Inflammatory macrophage (primary cell): ENCODE measurements at places on chromosomes 13 and 19.
A peak's percentile ranks its signal among the peaks of the same experiment; 100 is the strongest.

- DNase-seq, result no peak
These were observed 36.1 kb upstream of the DCUN1D2 start for GRCh38 chr13:113526466-113527220.

DNA sequence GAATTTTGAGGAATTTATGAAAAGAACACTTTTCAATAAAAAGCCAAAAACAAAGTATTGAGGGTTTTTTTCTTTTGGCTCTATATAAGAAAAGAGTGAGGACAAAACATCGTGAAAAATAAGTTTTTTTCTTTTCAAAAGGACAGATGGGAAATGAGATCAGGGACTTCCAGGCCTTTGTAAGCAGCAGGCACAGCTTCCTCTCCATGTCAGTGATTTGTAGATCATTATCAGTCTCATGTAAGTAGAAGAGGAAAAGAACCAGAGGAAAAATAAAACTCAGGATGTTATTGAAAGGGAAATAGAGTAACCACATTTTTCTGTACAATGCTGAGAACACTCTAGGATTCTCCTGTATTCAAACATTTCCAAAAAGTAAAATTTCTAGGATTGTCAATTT is 29.9 kb downstream of the DOCK9 start:
- no peak for DNase-seq

DNA sequence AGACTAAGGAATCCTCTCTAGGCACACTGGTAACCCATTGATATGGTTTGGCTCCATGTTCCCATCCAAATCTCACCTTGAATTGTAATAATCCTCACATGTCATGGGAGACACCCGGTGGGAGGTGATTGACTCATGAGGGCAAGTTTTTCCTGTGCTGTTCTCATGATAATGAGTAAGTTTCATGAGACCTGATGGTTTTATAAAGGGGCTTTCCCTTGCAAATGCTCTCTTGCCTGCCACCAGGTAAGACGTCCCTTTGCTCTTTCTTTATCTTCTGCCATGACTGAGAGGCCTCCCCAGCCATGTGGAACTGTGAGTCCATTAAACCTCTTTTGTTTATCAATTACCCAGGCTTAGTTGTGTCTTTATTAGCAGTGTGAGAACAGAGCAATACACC is 81.4 kb upstream of the GPC6 start:
- DNase-seq, result no peak

DNA sequence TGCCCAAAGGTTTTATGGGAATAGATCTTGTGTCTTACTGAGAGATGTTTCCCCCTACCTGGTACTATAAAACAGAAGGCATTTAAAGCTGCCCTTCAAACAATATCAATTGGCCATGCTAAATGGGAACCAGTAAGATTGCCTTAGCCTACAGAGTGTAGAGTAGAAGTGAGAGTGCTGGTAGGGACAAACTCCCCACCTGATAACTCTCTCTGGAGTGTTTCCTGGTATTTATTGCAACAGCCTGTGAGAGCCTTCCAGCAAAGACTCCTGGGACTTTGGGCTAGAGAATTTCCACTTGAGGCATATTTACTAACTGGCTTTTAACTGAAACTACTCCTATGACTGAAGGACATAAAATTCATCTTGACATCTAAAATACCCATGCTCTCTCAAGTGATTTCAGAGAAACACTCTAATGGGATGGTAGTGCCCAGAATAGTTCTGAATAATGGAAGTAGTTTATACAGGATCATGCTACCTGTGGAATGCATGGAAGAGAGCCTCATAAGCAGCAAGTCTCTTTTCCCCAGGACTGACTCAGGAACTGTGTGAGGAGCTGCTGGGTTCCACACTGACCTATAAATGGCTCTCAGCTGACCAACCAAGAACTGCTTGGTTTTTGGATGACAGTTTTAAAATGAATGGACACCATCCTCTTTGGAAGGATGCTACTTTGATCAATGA is 132.7 kb upstream of the SLITRK5 start:
- no peak for DNase-seq

- no peak for DNase-seq
These were observed 14.1 kb downstream of the UBAC2 start for GRCh38 chr13:99214731-99215130.

GRCh38 chr13:112885782-112886268 is 83.2 kb upstream of the MCF2L start:
- peak; percentile 46 for DNase-seq

GRCh38 chr19:14401468-14402195 is 17.5 kb downstream of the DDX39A start:
- no peak for DNase-seq

DNA sequence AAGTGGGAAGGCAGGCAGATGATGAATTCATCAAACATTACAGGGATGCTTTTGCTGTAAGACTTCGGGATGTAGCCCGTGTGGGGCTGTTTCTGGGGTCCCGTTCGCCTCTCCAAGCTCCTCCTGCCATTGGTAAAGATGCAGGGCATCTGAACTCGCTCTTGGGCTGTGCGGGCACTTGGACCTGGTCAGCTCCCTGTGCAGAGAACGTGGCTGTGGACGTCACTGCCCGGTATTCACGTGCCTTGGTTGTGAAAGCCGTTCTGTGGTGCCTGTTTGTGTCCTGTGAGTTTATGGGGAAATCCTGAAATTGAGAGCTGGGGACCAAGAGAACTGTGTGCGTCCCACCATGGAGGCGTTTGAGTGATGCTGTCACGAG is 5.4 kb downstream of the TFDP1 start:
- DNase-seq, result no peak

DNA sequence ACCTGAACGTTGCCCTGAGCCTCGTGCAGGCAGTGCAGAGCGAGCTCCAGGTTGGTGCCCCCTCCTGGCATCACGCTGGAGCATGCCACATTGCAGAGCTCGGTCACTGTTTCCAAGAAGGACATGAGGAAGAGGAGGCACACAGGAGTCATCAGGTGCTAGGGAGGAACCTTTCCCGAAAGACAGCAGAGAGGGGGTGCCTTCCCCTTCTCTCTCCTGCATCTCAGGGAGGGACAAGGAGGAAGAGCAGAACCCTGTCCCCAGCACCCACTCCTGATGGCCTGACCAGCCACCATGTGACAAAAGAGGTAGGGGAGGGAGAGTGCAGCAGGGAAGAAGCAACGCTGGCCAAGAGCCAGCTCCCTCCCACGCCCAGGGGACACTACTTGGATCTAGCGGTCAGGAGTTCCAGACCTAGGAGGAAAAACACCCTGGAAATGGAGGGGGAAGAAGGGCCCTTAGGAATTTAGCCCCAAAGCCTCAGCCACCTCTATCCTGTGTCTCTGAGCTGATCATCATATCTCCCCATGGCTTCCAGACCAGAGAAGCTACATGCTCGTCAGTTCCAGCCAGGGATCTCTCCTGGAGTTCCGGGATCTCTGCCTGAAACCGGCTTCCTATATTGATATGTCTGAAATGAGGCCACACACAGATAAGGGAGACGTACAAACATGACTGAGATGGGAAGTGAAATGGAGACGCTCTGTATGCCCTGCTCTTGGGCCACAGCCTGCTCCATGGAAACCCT is 17.0 kb upstream of the NAPA start:
- peak; percentile 25 for DNase-seq

DNA sequence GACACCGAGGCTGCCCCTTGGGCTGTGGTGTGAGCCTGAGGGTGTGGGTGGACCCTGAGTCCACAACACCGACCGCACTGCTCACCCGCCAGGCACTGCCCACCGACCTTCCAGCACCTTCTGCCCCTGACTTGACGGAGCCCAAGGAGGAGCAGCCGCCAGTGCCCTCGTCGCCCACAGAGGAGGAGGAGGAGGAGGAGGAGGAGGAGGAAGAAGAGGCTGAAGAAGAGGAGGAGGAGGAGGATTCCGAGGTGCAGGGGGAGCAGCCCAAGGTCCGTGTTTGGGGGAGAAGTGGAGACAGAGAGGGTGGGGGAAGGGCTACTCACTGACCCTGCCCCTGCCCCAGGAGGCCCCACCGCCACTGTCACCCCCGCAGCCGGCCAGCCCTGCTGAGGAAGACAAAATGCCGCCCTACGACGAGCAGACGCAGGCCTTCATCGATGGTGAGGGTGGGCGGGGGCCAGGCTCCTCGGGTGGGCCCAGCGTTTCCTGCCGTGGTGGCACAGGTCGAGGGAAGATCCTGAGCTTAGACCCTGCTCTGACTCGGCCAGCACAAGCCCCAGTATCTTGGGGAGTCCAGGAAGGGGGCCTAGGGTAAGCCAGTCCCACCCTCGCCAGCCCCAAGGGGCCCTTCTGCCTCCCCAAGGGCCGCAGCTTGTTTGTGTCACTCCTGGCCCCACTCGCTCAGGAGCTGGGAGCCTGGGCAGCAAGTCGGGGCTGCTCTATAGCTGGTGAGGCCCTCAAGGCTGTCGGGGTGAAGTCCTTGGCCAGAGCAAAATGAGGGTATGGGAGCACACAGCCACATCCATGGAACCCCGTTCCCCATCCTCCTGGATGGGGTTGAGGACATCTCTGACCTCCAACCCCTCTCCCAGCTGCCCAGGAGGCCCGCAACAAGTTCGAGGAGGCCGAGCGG is 12.2 kb downstream of the PRKCSH start:
- DNase-seq, result no peak

GRCh38 chr19:50242581-50242980 is 39.2 kb downstream of the MYH14 start:
- DNase-seq, result no peak

GRCh38 chr19:19677579-19677978 is 8.9 kb downstream of the ZNF101 start:
- DNase-seq, result no peak

DNA sequence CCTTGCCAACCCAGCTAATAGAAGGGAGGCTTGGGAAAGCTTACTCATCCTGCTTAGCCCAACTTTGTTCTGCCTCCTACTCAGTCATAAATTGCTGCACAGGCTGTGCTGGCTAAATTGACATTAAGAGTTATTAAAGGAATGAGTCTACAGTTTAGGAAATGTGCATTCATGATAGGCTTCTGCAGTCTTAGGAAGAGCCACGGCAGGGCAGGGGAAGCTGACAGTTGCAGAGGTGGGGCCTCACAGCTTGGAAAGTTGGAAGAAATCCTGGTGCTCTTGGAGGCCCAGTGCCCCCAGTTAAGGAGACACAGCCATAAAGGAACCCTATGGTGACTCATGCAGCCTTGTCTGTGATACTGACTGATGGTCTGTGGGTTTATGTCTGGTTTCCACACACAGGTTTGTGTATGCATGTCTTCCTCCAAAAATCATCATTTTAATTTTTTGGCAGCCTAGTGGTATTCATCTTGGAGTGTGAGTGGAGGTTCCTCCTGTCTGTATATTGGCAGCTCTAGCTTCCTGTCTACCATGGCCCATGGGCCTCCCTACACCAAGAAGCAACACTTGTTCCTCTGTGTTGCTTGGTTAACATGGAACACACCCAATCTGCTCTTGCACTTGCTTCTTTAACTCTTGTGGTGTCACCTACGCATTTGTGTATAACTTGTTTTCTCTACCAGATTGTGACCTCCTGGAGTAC is 135.0 kb upstream of the KL start:
- DNase-seq, result no peak

DNA sequence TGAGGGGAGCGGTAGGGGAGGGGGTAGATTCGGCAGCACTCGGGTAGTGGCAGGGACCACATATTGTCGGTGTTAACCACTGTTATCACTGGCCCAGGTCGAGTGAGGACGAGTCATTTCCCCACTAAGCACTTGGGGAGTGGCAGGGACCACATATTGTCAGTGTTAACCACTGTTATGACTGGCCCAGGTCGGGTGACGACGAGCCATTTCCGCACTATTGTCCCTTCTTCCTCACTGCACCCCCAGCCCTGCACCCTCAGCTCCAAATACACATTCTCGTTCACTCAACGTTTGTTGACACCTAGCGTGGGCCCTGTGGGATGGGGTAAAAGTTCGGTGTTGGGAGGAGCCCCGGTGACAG is 467 bp upstream of the CLN5 start:
- peak; percentile 8 for DNase-seq

GRCh38 chr13:40793339-40793738 is 3.9 kb downstream of the SLC25A15 start:
- no peak for DNase-seq

DNA sequence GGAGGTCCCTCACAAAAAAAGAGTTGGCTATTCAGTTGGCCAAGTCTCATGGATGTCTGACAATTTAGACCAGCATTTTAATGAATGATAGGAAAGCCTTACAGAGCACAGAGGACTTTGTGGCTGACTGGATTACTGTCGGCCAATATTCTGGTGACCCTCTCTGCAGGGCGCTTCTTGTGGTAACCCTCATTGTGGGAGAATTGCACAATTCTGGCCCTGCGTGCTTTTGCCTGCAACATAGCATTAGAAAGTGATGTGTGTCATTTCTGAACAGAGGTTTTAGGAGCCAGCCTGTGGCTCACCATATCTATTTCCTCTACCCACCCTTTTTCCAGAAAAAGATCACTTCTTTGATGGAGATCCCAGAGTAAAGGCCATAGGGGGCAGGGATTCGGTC is 71.4 kb downstream of the EFNB2 start:
- DNase-seq, result no peak

GRCh38 chr13:97945792-97946419 is 7.6 kb upstream of the IPO5 start:
- no peak for DNase-seq

- DNase-seq, result peak; percentile 37
These were observed 41.9 kb downstream of the CARS2 start for GRCh38 chr13:110664041-110664440.

DNA sequence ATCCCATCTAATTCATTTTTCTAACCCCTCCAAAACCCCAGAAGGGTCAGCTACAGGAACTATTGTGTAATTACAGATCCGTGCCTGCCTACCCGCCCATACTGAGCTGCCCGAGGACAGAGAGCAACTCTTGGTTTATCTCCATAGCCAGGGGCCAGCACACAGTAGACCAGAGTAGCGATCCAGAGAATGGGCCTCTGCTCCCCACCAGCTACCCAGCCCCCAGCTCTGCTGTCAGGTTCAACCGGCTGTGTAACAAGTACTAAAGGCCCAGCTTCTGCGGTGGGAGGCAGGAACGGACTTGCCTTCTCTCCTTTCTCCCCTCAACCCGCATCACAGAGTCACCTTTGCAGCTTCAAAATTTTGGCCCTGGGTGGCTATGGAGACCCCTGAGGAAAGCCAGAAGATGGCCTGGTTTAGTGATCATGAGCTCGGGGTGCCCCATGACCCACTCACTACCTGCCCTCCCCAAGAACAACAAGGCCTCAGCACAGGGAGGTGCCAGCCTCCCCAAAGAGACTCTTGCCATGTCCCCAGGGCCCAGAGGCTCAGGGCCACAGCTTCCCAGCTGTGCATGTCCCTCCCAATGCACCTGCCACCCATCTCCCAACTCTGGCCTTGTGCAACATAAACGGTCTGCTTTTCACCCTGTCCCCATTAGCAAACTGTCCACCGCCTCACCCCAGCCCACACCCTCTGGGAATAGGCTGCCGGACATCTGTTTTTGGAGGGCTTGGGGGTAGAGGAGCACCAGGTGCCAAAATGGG is 5.7 kb downstream of the CALM3 start:
- peak; percentile 1 for DNase-seq

DNA sequence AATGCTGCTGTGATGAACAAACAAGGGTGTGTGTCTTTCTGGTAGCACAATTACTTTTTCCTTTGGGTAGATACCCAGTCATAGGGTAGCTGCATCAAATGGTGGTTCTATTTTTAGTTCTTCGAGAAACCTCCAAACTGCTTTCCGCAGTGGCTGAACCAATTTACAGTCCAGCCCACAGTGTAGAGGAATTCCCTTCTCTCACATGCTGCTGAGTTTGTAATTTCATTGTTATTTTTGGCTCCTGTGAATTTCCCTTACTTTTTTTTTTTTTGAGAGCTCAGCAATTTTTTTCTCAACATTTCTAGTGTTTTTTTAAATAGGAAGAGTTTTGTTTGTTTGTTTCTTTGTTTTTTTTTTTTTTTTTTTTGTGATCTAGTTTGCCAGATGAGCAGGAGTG is 37.5 kb upstream of the ADGRE1 start:
- DNase-seq, result peak; percentile 21

- peak; percentile 11 for DNase-seq
These were observed 11.2 kb downstream of the HAS1 start for GRCh38 chr19:51712461-51713081.

GRCh38 chr19:51743405-51743804 is 8.3 kb downstream of the FPR1 start:
- no peak for DNase-seq
